A375 (cell line): ENCODE measurements at places on chromosomes 1 and 21. TPM values are rescaled to one million over a fixed set of nuclear protein-coding genes. Genes with fewer than 3 reads are reported as not detected.

AMY1C gene
- total RNA-seq, result not detected in 2 replicates

TACSTD2 gene
- total RNA-seq, result 0.04 TPM in 1 of 2 replicates, not detected in the other

CCDC27 gene
- not detected in 2 replicates for total RNA-seq

UBAP2L gene
- total RNA-seq, result 170 and 193 TPM in 2 replicates

EFNA3 gene
- total RNA-seq, result 2.5 and 3.0 TPM in 2 replicates

HSPA6 gene
- 0.94 and 2.6 TPM in 2 replicates for total RNA-seq

SELENOF gene
- total RNA-seq, result 69.6 and 79.1 TPM in 2 replicates

SPATA45 gene
- total RNA-seq, result not detected in 2 replicates

CRNN gene
- not detected in 2 replicates for total RNA-seq

PPT1 gene
- 63.9 and 69.6 TPM in 2 replicates for total RNA-seq

TAGLN2 gene
- 674 and 697 TPM in 2 replicates for total RNA-seq

ADAMTSL4 gene
- total RNA-seq, result 7.7 and 8.9 TPM in 2 replicates

ITPKB gene
- total RNA-seq, result 6.0 and 7.2 TPM in 2 replicates

CAMK2N1 gene
- 6.0 and 7.2 TPM in 2 replicates for total RNA-seq

KCNJ10 gene
- not detected in 2 replicates for total RNA-seq

RUNX3 gene
- 14.0 and 15.9 TPM in 2 replicates for total RNA-seq
